NCI-H1436 (cell line): ENCODE measurements at places on chromosomes 1 and 21.
A peak's percentile ranks its signal among the peaks of the same experiment; 100 is the strongest.

DNA sequence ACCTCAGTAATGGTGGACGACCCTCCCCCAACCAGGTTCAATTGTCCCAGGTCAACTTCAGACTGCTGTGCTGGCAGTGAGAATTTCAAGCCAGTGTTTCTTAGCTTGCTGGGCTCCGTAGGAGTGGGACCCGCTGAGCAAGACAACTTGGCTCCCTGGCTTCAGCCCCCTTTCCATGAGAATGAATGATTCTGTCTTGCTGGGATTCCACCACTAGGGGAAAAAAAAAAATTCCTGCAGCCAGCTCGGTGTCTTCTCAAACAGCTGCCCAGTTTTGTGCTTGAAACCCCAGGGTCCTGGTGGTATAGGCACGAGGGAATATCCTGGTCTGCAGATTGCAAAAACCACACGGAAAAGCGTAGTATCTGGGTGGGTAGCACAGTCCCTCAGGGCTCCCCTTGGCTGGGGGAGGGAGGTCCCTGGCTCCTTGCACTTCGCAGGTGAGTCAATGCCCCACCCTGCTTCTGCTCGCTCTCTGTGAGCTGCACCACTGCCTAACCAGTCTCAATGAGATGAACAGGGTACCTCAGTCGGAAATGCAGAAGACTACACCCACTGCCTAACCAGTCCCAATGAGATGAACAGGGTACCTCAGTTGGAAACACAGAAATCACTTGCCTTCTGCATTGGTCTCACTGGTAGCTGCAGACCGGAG, 41.5 kb downstream of the GBP6 start:
- DNase-seq: no peak

DNA sequence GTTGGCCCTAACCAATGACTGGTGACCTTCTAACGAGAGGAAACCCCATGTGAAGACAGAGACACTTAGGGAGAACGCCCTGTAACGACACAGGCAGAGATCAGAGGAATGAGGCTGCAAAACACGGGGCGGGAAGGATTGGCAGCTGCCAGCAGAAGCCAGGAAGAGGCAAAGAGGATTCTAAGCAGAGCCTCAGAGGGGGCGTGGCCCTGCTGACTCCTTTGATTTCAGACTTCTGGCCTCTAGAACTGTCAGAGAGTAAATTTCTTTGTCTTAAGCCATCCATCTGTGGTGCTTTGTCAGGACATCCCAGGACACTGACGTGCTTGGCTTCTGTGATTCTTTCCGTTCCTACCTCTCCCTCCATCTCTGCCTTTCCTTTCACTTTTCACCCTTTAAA, 79.3 kb downstream of the SH3BGR start:
- no peak for DNase-seq

DNA sequence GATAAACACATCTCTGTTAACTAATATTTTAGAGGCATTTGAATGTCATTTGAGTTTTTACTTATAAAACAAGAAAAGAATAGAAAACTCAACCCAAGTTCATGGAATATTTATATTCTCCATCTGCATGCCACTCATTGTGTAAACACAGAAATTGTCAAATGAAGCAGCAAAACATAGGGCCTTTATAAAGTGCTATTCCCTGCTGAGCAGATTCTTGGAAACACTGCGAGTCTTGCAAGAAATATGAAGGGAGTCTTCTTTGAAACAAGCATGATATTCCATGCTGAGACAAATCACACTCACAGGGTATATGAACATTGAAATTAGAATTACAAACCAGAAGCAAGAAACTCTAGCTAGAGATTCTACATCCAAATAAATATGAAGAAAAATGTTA, 655.8 kb downstream of the BRINP3 start:
- no peak for DNase-seq

GRCh38 chr1:54037476-54037875, 15.5 kb downstream of the TMEM59 start:
- no peak for DNase-seq

DNA sequence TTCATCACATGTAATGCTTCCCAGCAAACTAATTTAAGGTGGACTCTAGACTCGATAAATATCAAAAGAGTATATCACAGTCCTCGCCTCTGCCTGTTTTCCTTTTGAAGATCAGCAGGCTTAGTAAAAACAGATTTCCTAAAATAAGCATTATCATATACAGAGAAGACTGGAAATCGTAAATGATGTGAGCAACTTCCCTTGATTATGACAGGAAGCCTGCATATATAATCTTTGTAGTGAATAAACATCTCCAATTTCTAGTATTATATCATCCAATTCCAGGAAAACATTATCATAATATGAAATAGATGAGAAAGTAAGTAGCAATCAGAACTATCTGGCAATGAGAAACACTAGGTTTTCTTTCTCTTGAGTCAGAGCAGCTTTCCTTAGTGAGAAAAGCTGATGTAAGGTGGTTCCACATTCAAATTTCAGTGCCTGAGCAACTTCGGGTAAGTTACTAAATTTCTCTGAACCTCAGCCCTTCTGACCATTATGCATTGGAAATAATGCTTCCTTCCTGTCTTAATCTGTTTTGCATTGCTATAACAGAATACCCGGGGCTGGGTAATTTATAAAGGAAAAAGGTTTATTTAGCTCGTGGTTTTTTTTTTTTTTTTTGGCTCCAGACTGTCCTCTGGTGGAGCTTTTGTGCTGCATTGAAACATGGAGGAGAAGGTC, 12.6 kb upstream of the POU2F1 start:
- no peak for DNase-seq

DNA sequence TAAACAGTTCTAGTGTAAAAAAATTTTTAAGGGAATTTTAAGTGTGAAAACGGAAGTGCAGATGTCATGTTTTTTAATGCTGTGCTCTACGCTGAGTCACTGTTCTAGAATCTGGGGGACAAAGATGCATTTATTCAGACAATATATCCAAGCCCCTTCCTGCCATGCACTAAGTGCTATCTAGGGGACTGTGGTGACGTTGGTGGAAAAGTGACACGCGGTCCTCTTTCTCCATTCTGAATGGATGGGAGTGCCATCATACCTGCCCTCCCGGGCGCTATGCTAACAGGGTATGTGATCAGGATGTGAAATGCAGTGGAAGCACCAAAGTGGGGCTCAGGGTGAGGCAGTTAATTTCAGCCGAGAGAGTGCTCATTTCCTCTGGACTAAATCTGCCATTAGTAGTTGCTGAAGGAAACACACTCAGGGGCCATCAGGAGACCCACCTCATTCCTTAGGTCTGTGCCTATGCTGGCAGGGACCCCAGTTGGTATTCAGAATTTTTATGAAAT, 6.6 kb downstream of the C1orf226 start:
- DNase-seq: no peak

DNA sequence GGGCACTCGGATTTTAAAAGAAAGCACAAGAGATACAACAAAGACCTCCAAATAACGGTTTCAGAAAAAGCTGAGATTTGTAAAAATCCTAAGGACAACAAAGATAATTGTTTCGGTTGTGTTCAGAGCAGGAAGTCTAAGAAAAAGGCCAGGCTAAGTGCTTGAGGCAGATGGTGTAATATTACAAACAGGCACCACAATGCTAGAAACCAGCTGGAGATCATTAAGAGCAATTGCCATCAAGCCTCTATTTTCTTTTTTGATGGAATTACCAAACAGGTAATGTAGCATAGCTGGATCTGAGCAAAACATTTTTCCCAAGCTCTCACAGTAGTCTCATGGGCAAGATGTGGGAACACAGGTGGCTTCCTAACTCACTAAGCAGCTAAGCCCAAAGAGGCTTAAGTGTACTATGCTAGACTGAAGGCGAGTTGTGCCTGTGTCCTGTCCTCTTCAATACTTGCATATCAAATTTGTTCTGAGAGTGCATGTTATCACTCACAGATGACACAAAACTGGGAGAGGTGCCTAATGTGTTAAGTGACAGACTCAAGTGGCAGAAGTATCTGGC, 161.6 kb downstream of the GLUL start:
- DNase-seq: peak; percentile 56

DNA sequence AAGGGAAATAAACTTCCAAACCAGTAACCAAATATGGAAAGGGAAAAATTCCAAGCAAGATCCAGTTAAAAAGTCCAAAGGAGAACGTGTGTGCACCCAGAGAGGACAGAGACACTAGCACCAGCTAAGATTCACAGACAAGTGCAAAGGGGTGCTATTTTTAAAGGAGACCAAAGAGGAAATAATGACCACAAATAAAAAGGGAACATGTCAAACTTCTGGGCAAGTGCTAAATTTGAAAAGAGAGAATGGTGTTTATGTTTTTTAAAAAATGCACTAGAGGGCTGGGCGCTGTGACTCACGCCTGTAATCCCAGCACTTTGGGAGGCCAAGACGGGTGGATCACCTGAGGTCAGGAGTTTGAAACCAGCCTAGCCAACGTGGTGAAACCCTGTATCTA, 8.6 kb downstream of the JAM2 start:
- DNase-seq: no peak

- DNase-seq: no peak
Observed at GRCh38 chr1:4778056-4778455, 123.6 kb downstream of the AJAP1 start.

GRCh38 chr1:169727307-169727706, 6.6 kb downstream of the SELE start:
- DNase-seq: no peak

- no peak for DNase-seq
Observed at GRCh38 chr1:184827600-184828368, 73.1 kb upstream of the EDEM3 start.

- DNase-seq: no peak
Observed at GRCh38 chr1:161940866-161941591, 82.6 kb downstream of the OLFML2B start.

- DNase-seq: no peak
Observed at GRCh38 chr1:64616039-64616438, 128.8 kb upstream of the RAVER2 start.

- DNase-seq: peak; percentile 76
Observed at GRCh38 chr1:151594143-151594625, 17.7 kb upstream of the SNX27 start.

DNA sequence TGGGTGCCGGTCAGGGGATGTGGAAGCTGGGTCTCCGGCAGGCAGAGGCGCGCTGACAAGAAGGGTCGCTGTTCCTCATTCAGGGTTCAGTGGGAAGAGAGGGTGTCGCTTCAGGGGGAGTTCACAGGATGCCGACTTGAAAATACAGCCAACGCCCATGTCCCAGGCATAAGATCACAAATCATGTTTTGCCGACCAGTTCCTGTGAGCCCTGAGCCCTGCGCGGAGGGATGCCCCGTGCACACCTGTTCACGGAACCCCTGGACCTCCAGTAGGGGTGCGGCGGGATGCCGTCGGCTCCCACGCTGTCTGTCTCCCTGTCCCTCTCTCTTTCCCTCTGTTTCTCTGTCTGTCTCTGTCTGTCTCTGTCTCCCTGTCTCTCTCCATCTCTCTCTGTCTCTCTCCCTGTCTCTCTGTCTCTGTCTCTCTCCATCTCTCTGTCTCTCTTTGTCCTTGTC, 26.8 kb downstream of the TP73 start:
- DNase-seq: no peak

GRCh38 chr1:42950116-42950481, 8.6 kb downstream of the SLC2A1 start:
- no peak for DNase-seq

DNA sequence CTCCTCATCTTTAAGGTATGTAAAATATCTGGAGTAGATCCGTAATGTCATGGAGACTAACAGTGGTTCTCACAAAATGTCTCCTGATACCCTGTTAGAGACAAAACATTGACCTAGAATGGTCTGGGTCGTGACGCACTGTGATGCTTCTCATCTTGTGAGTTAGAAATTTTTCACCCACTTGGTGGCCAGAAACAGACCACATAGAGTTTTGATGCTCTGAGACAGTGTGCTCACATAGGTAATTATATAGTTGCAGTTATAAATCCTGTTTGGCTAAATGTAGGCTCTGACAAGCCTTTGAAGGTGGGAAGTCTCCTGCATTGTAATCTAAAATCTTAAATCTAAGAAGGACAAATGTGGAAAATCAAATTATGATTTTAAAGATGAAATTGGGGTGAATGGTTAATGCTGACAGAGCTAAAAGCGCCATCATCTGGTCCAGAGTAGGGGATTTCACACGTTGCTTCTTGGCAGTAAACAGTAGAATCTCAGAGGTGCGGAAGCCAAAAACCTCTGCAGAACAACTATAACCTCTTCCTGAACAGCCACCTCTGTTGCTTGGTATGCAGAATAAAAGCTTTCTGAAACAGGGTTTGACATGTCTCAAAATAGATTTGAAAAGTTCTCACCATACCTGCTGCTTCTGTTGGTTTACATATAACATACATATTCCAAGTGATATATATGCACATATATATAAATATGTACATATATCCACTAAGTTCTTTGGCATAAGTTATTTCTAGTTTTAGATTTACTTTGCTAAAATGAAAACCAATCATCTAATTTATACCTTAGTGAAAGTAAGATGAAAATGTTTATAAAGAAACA, 17.1 kb downstream of the RPAP2 start:
- no peak for DNase-seq

- DNase-seq: no peak
Observed at GRCh38 chr1:31787261-31787660, 23.1 kb upstream of the ADGRB2 start.

DNA sequence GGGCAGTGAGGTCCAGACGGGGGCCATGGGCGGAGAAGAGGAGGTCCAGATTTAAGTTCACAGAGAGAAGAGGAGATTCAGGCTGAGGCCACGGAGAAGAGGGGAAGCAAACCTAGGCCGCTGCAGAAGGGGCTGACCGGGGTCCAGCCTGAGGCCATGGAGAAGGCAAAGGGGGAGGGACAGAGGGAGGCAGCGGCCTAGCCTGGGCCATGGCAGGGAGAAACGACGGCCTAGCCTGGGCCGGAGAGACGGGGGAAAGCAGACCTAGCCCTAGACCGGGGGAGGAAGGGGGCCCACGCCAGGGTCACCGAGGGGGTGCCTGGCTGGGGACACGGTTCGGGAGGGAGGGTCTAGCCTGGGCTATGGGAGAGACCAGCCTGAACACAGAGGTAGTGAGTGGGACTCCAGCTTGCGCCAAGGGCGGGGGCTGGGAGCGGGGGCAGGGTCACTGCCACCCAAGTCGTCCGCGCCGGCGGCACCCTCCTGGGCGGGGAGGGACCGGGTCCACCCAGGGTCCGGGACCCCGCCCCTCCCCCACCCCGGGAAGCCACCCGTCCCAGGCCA, 459 bp downstream of the CAPZB start:
- no peak for DNase-seq

DNA sequence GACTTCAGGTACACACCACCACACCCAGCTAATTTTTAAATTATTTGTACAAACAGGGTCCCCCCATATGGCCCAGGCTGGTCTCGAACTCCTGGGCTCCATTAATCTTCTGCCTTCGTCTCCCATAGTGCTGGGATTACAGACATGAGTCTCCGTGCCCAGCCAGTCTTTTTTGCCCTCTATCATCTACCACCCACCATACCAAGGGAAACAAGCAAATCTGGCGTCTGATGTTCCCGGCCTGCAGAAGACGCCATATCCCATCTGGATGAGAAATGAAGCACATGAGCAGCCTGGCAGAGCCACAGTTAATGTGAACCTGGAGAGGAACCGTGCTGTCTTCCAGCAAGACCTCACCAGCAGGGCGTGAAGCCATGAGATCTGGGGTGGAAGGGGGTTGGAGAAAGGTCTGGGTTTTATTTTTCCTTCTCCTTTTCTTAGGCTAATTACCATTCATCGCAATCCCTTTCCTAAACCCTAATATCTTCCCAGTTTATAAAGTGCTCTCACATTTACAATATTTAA, 1.8 kb upstream of the PRELP start:
- DNase-seq: no peak

GRCh38 chr1:107047602-107048001, 8.9 kb upstream of the PRMT6 start:
- no peak for DNase-seq
